ENCODE measurements at places on chromosomes 1 and 21.
A peak's percentile ranks its signal among the peaks of the same experiment; 100 is the strongest.

DNA sequence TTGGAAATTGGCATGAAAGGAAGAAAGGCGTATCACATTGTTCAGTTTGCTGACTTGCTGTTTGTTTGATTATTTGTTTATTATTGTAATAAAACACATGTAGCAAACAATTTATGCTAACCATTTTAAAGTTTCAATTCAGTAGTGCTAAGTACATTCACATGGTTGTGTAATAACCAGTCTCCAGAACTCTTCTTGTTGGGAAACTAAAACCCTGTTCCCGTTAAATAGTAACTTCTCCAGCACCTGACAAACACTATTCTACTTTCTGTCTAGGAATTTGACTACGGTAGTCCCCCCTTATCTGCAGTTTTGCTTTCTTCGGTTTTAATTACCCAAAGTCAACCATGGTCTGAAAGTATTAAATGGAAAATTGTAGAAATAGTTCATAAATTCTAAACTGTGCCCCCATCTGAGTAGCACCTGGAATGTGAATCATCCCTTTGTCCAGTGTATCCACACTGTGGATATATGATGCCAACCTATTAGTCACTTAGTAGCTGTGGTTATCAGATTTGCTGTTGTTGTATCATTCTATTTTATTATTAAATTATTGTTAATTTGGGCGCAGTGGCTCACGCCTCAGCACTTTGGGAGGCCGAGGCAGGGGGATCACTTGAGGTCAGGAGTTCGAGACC lies 5.5 kb downstream of the MORC3 start:
- peak; percentile 33 for DNase-seq

GRCh38 chr1:183769956-183770815 lies 34.7 kb upstream of the RGL1 start:
- DNase-seq = no peak

DNA sequence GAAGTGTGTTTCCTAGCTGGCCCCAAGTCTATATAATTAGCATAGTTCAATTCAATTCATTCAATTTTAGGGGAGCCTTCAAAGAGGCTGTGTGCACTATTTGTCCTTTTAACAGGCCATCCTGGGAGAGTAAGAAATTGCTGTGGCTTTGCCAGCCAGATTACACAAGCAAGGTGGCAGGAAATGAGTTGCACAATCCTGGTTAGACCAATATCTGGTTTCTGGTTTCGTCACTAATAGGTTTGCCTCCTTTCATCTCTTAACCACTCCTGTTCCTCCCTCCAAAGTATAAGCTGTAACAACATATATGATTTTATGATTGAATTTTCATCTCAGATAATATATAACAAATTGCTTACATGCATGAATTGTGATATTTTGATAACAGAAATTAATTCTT lies 84.1 kb upstream of the NEGR1 start:
- DNase-seq = peak; percentile 13

GRCh38 chr1:155127105-155127966 lies at the start of gene EFNA1:
TSS of gene EFNA1 (plus strand) at chr1:155127876. CDS start at chr1:155127978, 102 bp downstream.
- no peak for DNase-seq

GRCh38 chr1:205370780-205371179 lies 14.1 kb upstream of the KLHDC8A start:
- DNase-seq = no peak

- DNase-seq = no peak
Observed at GRCh38 chr1:231170875-231171274, 9.0 kb downstream of the TRIM67 start.
